ENCODE measurements at places on chromosomes 6 and 20.

DNA sequence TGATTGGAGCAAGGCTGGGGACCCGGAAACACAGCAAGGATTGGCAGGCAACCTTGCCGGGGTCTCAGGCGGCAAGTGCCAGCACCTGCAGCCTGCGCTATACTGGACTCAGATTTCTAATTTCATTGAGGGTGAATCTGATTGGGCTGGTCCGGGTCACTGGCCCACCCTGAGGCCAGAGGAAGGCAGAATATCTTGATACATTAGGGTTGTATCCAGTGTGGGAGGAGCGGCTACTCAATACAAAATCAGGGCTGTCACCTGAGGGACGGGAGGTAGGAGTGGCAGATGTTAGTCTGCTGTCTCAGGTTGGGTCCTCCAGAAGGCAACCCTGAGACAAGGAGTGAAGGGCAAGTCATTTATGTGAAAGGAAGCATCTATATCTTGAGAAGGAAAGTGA, 40.7 kb downstream of the BFSP1 start:
- no peak for DNase-seq

DNA sequence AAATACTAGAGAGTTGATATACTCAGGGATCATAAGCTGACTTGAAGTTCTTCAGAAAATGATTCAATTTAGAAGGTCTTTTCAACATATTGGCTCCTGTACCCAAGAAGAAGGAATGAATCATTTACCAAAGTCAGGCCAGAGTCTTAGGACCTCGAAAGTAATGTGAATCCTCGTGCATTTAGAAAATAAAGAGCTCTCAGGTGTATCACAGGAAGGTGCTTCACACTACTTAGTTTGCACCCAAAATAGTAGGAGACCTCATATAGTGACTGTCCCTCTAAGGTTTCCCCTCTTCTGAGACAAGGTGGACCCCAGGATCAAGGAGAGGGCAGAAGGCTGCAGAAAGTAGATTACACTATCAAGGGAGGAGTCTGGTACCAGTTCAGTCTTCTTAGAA, 71.8 kb downstream of the F13A1 start:
- DNase-seq = no peak

DNA sequence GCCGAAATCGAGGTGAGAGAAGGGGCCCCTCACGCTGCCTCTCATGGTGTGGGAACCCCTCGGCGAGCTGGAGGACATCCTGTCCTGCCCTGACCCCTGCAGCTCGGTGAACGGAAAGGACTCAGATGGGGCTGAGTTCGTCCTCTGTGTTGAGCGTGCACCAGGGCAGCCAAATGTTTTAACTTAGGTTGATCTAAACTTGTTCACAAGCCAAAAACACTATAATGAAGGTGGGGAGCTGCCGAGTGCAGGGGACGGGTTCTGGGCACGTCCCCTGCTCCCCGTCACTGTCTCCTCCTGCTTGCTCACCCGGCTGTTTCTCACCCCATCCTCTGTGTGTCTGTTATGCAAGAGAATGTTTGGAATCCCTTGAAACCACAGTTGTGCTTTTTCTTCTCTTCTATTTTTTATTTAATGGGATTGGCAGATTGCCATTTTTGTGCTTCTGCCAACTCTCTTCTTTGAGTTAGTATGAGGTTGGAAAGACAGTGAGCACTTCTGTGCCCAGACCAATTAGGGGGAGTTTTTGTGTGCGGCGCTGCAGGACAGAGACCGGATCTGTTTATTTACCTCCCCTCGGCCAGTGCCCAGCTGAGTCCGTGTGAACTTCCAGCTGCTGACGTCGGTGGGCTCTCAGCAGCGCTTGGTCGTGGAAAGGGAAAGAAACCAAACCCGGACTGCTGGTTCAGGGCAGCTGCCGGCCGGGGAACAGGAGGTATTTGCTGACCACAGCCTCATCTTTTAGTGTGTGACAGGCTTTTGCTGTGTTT, 158.1 kb downstream of the DTNBP1 start:
- peak; percentile 23 for DNase-seq

DNA sequence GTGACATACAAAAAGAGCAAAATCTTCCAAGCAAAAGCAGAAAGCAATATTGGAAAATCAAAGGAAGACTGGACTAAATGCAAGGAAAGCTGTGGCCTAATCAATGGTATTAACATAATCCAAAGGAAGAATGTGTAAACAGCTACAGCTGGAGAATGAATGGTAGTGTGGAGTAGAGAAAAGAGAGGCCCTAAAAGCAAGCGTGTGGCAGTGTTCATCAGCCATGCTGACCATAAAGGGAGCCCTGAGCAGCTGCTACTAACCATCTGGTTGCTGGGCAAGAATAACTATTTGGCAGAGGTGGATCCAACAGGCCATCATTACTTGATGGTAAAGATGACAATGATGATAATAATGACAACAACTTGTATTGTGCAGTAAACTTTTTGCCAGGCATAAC, 148.5 kb upstream of the BEND6 start:
- no peak for DNase-seq

DNA sequence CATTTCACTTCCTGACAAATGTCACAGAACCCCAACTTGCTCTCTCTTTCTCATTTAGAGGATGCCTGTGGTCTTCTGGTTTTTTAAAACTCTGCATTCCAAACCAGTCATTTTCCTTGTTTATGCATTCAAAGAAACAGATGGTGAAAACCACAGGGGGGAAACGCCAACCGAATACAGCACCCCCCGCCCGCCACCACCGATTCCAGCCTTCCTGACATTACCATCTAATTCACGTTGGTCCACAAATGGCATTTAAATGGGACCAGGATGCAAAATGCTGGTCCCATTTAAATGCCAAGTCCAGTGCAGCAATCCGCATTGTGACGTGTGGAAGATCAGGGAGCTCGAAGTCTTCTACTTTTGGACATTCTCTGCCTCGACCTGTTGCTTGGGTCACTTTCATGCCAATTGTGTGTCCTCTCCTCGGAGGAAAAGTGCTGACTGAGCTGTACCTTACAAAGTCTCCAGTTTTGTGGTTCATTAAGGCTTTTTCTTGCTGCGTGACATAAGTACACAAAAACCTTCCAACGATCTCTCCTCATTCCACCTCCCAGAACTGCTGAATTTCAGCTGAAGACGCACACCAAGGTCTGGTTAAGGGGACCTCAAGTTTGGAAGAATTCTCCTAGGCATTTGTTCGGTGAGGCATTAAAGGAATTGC, 35.8 kb downstream of the NEDD9 start:
- DNase-seq = peak; percentile 8

- DNase-seq = no peak
Measured at GRCh38 chr6:114816678-114817077, 473.9 kb upstream of the HS3ST5 start.

DNA sequence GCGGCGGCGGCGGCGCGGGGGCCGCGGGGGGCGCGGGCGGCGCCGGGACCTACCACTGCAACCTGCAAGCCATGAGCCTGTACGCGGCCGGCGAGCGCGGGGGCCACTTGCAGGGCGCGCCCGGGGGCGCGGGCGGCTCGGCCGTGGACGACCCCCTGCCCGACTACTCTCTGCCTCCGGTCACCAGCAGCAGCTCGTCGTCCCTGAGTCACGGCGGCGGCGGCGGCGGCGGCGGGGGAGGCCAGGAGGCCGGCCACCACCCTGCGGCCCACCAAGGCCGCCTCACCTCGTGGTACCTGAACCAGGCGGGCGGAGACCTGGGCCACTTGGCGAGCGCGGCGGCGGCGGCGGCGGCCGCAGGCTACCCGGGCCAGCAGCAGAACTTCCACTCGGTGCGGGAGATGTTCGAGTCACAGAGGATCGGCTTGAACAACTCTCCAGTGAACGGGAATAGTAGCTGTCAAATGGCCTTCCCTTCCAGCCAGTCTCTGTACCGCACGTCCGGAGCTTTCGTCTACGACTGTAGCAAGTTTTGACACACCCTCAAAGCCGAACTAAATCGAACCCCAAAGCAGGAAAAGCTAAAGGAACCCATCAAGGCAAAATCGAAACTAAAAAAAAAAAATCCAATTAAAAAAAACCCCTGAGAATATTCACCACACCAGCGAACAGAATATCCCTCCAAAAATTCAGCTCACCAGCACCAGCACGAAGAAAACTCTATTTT, 2.0 kb downstream of the FOXC1 start:
- no peak for DNase-seq

DNA sequence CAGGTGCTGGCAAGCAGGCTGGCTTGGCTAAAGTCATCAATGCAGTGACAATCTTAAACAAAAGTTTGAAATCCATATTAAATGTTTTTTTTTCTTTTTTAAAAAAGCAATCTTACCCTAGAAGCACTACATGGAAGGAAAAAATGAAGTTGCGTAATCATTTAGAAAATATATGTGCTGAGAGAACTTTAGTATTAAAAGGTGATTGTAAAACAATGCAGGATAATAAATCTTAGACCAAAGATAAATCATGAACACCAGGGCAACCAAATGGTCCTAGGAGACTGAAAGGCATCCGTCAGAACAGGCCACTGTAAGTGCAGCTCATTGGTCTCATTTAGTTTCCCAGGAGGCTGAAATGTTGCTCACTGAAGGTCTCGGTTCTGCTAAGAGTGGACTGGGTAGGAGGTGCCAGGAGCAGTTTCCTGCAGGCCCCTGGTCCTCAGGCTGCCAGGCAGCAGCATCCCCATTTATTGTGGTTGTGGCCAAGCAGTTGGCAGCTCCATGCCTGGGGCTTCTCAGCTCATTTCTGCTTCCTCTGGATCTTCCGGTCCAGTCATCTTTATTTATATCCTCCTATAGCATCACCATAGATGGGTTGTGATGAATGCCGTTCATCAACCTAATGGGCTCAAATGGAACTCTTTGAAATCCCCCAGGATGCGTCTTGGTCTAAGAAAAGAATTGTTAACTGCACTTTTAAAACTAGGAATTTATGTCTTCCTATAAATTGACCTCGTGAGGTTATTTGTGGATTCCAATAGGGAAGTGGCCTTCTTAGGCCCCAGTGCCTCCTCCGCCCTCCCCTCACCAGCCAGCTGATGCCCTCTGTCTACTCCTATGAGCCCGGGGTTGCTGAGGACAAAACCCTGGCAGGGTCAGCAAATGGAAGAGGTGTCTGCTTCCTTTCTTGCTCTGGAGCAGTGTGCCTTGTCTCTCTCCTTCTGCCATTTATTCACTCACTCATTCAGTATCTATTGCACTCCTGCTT, 269.0 kb downstream of the UST start:
- peak; percentile 13 for DNase-seq

DNA sequence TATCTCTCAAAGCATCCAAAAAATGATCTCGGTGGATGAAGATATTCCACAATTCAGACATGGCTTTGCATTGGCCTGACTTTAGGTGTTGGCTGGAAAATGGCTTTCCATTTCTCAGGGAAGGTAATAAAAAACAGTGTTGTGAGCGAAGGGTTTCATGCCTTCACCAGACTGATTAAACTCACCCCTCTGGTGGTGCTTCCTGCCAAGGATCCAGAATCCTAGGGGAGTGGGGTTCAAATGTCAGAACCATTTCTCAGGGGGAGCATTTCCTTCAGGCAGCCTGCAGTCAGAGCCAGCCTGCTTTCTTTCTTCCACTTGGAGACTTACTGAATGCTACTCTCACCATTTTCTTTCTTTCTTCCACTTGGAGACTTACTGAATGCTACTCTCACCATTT, 45.7 kb upstream of the SMIM28 start:
- no peak for DNase-seq

DNA sequence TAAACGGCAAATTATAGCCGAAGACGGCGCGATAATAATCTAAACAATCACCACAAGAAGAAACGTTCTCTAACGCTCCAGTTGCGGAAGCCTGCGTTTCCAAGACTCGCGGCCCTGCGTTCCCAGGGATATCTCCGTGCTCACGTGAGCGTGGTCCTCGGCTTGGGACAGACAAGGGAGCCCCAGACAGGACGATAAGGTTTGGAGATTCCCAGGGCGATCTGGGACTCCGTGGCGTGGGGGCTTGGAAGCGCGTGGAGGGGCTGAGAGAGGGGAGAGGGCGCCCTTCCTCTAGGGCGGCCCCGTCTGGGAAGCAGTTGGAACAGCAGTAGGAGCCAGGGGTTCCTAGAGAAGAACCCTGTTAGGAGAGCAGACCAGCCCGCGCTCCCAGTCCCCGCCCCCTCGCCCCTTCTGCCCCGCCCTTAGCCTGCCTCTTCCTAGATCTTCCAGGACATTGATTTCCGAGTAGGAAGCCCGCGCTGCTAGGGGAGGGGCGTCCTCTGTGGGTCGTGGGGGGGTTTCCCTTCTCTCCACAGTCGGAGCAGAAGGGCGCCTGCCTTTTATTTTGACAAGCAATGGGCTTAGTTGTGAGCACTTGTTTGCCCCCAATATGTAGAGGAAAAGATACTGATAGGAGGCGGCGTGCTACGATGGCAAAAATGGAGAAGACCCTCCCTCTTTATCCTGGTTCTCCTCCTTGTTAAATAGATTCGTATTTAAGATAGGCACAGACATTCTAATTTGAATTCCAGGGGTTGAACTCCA, 10.6 kb downstream of the NRN1 start:
- peak; percentile 37 for DNase-seq

DNA sequence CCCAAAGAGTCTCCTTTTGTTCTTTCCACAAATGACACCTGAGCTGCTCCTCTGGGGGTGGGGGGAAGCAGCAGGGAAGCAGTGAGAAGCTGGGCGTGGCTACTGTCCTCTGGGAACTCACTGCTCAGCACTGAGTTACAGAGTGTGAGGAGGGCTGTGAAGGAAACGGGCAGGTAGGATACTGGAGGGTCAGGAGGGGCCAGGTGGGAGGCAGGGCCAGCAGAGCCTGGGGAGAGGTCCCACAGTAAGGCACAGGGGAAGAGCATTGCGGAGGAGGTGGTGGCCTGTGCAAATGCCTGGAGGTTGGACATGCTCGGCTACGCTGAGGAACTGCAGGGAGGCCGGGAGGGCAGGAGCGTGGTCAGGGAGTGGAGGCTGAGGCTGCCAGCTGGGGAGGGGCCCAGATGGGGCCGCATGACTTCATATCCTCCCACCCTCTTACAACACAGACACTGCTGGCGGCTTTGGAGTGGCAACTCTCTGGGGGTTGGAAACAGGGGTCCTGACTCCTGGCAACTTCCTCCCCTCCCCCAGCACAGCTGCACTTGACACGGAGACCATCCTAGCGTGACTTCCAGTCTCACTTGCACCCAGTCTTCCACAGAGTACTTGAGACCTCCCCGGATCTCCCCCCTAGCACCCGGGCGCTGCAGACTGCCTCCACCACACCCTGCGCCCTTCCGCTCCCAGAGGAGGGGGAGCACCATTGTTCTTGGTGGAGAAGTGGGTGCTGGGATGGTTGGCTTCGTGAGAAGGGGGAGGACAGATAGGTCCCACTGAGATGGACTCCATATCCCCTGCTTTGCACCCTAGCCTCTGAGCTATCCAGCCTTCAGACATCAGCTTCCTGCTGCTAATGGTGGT, 34.2 kb downstream of the RBM38 start:
- peak; percentile 49 for DNase-seq

GRCh38 chr20:47146686-47147085, 209.8 kb downstream of the ZMYND8 start:
- no peak for DNase-seq

- no peak for DNase-seq
Measured at GRCh38 chr6:154298297-154298696, 58.3 kb downstream of the IPCEF1 start.

GRCh38 chr20:62476056-62476838, 452 bp upstream of the GATA5 start:
- DNase-seq = peak; percentile 56

DNA sequence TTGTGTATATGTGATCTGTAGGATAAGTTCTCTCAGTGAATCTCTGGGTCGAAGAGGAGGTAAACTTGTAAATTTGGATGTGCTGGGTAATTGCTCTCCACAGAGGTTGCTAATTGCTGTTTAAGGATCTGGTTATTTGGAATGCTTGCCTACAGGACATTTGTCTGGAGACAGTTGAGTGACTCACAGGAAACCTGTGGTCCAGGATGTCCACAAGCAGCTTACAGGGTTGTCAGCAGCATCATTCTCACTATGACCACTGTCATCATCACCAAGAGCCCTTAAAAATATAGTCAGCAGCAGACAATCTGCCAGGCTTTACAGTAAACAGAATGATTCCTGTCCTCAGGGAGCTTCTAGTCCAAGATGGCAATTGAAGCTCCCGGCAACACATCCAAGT, 31.2 kb upstream of the KCNK5 start:
- no peak for DNase-seq
